ENCODE measurements at places on chromosomes 6 and 20.

DNA sequence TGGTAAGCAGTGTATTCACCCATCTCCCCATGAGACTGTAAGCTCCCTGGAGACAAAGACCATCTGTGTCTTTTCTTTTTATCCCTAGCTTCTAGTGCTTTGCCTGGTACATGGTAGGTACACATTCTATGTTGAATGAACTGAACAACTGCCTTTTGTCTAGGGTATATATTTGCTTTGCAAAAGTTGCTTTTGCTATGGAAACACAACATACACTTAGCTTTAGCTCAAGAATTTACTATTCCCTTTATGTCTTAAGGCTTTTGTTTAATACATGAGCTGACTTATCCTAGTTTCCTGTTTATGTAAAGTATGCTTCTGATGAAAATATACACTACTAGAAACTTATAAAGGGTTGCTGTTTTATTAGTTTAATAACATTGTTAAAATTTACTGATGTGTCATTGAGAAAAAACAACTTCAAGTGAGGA is 198.2 kb downstream of the PRL start:
- DNase-seq, result no peak

- DNase-seq, result peak; percentile 21
Measured at GRCh38 chr6:151493804-151494234, at the start of gene CCDC170. Gene CCDC170, plus strand, starts transcription at chr6:151494017. Its CDS starts 112 bp downstream, at chr6:151494129.

DNA sequence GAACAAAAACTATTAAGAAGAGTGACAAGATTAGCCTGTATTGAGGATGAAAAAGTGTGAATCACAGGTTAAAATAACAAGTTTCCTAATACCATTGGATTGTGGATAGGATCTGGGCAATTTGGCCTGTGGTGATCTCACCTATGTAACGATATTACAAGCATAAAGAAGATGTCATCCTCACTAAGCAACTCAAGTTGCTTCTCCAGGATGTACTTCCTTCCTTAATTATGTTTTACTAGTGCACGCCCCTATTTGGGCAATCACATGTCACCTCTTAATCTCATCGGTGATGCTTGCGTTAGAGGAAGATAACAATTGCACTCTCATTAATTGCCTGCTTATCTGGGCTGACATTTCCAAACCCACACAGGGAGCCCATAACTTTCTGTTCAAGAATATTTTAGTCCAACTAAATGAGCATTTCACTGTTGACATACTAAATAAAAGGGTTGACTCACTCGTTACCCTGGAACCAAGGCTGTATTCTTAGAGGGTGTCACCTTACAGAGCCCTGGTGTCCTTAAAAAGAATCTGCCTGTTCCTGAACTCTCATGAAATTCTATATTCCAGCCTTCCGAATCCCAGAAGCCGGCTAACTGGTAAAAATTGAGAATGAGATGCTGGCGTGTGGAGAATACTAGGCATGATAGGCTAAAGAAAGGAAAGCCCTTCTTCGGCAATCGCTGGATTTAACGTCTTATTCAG is 88.2 kb upstream of the ATXN1 start:
- DNase-seq, result no peak

DNA sequence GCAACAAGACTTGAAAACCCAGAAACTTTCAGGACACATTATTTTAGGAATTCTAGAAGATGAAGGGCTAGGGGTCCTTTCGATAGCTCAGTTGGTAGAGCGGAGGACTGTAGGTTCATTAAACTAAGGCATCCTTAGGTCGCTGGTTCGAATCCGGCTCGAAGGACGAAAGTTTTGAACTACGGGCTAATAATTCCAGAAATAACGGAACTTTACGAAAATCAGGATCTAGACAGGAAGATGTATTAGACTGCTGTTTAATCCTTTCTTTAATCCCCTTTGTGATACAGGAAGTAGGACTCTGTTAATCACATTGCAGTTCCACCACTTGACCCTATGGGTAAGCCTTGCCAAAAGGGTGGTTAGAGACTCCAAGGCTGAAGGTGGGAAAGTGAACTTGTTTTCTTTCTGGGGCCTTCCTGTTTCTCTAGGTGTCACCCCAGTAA is 21.2 kb upstream of the ABT1 start:
- no peak for DNase-seq

GRCh38 chr6:140433072-140433471 is 1058.6 kb upstream of the CITED2 start:
- no peak for DNase-seq

GRCh38 chr6:110681543-110682459 is 133.5 kb downstream of the CDK19 start:
- DNase-seq, result no peak

DNA sequence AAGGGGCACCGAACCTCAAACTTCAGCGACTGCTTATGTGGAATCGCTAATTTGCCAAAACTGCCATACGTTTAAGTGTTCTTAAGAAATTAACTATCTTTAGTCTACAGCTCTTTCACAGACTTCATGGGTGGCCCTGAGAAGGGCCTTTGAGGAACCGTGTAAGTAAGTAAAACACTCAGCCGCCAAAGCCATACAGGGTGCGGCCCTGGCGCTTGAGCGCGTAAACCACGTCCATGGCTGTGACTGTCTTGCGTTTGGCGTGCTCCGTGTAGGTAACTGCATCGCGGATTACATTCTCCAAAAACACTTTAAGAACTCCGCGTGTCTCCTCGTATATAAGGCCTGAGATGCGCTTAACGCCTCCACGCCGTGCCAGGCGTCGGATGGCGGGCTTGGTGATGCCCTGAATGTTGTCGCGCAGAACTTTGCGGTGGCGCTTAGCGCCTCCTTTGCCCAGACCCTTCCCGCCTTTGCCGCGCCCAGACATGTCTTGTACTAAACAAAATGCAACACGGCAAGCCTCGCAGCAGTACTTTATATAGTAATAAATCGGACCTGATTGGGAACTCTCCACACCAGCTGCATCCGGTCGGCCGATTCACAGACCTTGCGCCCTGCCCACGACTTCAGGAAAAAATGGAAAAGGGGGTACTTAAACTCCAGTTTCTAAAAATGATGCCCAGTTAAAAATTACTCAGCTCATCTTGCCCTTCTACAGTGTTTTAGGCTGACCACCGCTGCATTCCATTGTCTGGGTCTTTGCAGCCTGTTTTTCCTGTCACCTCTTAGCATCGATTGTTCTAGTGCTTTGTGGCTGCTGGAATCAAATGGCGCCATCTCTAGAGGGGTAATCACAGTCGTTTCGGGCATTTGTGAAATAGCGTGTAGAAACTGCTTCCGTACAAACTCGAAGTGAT is 38.9 kb downstream of the OR2B2 start:
- peak; percentile 84 for DNase-seq

DNA sequence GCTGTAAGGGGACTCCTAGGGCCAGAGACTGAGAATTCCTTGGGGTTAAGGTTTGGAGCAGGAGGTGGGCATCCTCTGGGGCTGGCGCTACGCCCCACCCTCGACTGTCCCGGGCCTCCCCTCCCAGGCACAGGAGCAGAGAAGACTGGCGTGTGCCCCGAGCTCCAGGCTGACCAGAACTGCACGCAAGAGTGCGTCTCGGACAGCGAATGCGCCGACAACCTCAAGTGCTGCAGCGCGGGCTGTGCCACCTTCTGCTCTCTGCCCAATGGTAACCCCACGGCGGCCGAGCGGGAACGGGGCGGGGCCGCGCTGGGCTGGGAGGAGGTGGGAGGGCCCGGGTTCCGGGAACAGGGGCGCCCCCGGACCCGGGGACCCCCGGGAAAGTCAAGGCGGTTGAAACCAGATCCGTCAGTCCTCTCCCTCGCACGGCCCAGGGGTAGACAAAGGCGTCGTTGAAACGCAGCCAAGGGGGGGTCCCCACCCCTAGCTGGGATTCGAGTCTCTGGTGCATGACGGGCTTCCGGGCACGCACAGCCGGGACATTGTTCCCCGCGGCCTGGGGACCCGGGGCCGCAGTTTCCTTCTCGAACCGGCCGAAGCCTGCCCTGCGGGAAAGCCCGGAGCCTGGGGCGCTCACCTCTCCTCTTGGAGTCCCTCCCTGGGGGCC is 844 bp downstream of the WFDC2 start:
- DNase-seq, result peak; percentile 47

DNA sequence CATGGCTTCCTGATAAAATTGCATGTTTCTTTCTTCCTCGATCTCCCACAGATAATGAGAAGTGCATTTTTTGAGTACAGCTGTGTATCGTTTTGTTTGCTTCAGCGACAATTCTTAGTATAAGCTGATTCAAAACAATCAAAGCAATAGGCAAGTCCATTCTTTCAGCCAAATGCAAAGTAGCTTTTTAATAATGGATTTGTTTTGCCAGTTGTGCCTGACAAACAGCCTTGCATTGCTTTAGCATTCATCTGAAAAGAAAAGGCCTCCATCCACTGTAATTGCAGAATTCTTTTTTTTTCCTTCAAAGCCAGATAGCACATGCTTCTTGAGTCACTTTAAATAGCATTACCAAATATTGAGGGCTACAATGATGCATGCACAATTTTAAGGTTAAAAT is 32.0 kb downstream of the TTLL2 start:
- no peak for DNase-seq

DNA sequence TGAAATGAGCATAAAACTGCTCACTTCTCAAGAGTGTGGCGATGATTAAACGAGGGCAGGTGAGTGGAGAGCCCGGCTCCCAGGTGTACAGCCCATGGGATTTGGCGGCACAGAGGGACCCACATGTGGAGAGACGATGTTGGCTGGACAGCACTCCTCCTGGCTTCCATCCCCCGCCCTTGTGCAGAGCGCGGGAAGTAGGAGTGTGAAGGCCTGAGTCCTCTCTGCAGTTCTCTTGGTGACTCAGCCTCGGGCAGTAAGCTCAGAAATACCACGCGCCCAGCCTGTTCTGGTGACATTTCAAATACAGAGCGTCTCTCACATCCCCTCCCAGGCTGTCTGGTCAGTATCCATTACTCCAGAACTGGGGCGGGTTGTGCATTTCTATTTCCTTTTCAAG is 94.2 kb upstream of the SRSF6 start:
- no peak for DNase-seq

GRCh38 chr6:20861481-20861880 is 327.2 kb downstream of the CDKAL1 start:
- no peak for DNase-seq

- DNase-seq, result no peak
Measured at GRCh38 chr20:59701236-59701635, 96.9 kb downstream of the PHACTR3 start.

- no peak for DNase-seq
Measured at GRCh38 chr6:12298017-12298978, 8.1 kb downstream of the EDN1 start.

GRCh38 chr20:61254881-61255626 is 3.0 kb downstream of the CDH4 start:
- no peak for DNase-seq

DNA sequence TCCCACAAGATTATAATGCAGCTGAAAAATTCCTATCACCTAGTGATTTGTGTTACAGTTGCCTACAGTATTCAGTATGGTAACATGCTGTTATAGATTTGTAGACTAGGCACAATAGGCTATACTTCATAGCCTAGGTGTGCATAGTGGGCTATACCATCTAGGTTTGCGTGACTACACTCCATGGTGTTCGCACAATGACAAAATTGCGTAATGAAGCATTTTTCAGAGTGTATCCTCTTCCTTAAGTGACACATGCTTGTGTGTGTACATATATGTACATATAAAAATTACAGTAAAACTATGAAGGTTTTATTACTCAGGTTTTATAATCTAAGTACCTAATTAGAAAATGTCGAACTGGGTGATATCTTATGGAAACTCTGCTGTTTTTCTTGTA is 133.0 kb downstream of the FARS2 start:
- no peak for DNase-seq

GRCh38 chr6:3318226-3318625 is 59.5 kb downstream of the PSMG4 start:
- DNase-seq, result peak; percentile 56

GRCh38 chr20:6595704-6596103 is 171.8 kb upstream of the BMP2 start:
- no peak for DNase-seq

- no peak for DNase-seq
Measured at GRCh38 chr20:6575912-6576401, 191.5 kb upstream of the BMP2 start.

- DNase-seq, result peak; percentile 48
Measured at GRCh38 chr6:89146718-89147700, 1.2 kb downstream of the PM20D2 start.

DNA sequence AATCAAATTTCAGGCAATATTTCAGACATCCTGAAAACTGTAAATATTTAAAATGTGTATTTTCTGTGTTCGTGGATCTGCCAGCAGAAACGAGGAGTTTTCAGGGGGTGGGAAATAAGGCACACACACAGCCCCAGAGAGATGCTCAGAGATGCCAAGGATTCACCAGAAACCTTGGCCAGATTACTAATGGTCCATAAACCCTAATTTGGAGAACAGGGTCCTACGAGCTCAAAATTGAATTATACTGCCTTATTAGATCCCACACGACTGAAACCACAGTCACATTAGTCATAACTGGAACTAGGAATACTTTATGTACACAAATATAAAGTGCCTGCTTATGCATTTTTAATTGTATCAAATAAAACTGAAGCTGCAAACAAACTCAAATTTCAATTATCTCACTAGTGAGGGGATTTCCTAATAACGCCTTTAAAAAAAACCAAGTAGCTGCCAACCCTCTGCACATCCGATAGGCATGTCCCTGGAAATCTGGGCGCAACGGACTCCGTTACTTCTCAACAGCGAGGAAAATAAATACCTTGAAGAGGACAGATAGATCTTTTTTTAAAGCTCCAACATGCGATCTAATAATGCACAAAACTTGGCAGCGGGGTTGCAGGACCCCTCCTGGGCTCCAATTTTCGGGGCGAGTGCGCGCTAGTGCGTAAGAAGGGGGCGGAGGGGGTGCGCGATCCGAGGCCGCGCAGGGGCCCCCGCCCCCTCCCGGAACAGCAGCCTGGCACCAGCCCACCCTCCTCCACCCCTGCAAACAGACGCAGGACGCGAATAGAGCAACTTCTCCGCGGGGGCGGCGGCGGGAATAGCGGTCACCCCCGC is 897 bp downstream of the CHD6 start:
- peak; percentile 53 for DNase-seq

DNA sequence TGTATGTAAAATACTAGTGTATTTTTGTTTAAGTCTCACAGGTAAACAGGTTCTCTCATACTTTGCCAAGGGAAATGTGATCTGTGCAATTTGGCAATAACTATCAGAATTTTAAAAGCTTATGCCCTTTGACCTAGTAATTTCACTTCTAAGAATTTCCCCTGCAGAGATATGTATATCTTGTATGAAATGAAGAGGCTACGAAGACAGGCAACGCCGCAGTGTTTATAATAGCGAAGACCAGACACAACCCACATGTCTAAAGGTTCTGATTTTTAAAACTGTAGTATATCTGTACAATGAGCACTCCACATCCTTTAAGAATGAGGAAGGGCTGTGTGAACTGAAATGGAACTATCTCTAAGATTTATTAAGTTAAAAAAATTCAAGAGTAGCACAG is 7.5 kb downstream of the TRAF3IP2 start:
- no peak for DNase-seq

GRCh38 chr20:57432862-57433491 is 41.8 kb downstream of the RBM38 start:
- peak; percentile 62 for DNase-seq

Measured in activated T-cell treated with anti-CD3 and anti-CD28 coated beads, Interleukin-2, amount 50 U/mL, for 72 hours (primary cell).